ENCODE measurements at places on chromosomes 7 and 10.

- no peak for DNase-seq
- no peak overlapping the region for H3K27ac ChIP-seq
- no peaks in the 10 kb centered on the region for H3K27me3 ChIP-seq
- no peaks in the 10 kb centered on the region for H3K4me1 ChIP-seq
- no peaks in the 10 kb centered on the region for H3K36me3 ChIP-seq
Observed at GRCh38 chr10:61779276-61779675, 116.5 kb downstream of the CABCOCO1 start.

- no peak for DNase-seq
- H3K4me3 ChIP-seq, result no peak overlapping the region
- peaks cover 9% of the 10 kb centered on the region for H3K36me3 ChIP-seq
- H3K27ac ChIP-seq, result no peak overlapping the region
- H3K27me3 ChIP-seq, result no peaks in the 10 kb centered on the region
Observed at GRCh38 chr10:132644527-132645246, 107.1 kb downstream of the INPP5A start.

DNA sequence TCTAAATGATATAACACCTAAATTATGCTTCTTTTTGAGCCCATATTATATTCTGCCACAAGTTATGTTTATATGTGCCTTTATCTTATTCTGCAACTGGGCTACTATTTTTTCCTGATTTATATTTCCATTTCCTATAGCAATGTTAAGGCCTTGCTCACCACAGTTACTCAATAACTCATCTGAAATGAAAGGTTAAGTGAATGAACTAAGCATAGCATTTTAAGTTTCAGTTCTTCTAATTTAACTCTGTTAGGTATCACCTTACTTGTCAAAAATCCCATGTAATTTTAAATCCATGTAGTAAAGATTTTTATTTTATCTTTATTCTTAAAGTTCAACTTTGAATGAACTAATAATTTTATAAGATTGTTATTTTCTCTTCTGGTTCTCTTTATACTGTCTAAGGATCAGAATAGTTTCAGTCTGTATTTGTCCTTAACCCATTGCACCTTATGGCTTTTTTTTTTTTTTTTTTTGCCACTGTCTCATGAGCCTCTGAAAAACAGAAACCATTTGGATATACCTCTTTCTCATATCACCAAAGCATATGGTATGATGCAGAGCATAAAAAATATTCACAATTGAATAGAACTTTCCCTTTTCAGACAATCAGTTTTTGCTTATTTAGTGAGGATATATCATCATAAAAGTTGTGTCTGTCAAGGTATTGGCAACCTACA, 301.8 kb upstream of the ZWINT start:
- H3K4me3 ChIP-seq, result no peak overlapping the region
- no peak overlapping the region for H3K27ac ChIP-seq
- DNase-seq, result no peak

- H3K4me1 ChIP-seq, result no peaks in the 10 kb centered on the region
- H3K36me3 ChIP-seq, result no peaks in the 10 kb centered on the region
- DNase-seq, result no peak
- no peak overlapping the region for H3K27ac ChIP-seq
- no peak overlapping the region for H3K4me3 ChIP-seq
- no peaks in the 10 kb centered on the region for H3K27me3 ChIP-seq
Observed at GRCh38 chr10:111221682-111222480, 145.1 kb downstream of the ADRA2A start.

- no peaks in the 10 kb centered on the region for H3K27me3 ChIP-seq
- H3K36me3 ChIP-seq, result no peaks in the 10 kb centered on the region
- no peak overlapping the region for H3K4me3 ChIP-seq
- no peak overlapping the region for H3K27ac ChIP-seq
- DNase-seq, result no peak
Observed at GRCh38 chr7:69217516-69218350, 380.5 kb upstream of the AUTS2 start.

DNA sequence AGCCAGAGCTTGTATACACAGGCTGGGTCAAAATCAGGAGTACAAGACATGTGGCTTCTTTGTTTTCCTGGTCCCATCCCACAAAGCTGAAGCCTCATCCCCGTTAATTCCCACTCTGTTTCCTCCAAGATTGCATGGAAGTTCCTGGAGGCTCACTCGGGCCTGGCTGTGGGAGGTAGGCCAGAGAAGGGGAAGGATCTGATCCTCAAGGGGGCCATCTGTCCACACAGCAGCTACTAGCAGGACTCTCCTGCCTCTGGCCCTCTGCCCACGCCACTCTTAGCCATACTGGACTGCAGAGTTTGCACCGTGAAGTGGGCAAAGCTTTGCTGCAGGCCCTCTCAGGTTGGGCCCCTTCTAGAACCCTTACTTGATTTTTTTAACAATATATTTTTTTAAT, 160.6 kb downstream of the FGFR2 start:
- no peaks in the 10 kb centered on the region for H3K4me1 ChIP-seq
- H3K36me3 ChIP-seq, result no peaks in the 10 kb centered on the region
- DNase-seq, result peak; percentile 70
- no peaks in the 10 kb centered on the region for H3K27me3 ChIP-seq
- H3K4me3 ChIP-seq, result no peak overlapping the region

DNA sequence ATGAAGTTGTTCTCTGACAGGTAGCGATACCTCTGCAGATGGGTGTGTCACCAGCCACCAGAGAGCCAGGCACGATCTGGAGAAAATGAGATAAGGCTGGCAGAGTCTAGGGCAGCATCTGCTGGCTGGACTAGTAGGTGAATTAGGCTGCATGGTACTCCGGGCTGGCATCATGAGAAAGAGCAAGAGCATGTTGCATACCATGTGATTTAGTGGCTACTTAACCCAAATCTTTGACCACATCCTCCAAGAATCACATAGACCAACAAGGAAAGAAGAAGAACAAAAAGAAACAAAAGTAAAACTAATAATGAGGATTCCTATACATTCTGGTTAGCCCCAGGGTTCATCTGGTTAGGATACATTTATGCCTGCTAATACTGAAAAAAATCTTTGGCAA, 23.4 kb upstream of the FAM170B start:
- DNase-seq, result no peak
- no peaks in the 10 kb centered on the region for H3K36me3 ChIP-seq
- H3K27ac ChIP-seq, result no peak overlapping the region
- no peaks in the 10 kb centered on the region for H3K27me3 ChIP-seq
- H3K4me1 ChIP-seq, result no peaks in the 10 kb centered on the region

DNA sequence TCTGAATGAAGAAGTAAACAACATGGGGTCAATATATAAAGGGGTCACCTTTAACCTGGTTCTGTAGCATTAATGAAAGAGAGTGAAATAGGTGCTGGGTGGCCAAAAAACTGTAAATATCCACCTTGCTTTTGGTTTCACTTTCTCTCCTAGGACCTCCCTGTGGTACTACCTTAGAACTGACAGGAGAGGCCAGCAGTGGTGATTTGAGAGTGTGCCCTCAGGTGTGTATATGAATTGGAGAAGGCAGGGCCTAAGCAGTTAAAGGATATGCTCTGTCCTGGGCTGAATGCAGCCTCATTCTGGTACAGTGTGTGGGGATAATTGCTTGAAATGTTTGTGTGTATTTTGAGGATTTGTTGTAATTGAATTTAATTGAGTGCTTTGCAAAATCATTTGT, 62.0 kb downstream of the BBS9 start:
- H3K27ac ChIP-seq, result no peak overlapping the region
- no peaks in the 10 kb centered on the region for H3K36me3 ChIP-seq
- DNase-seq, result peak; percentile 21
- H3K4me3 ChIP-seq, result no peak overlapping the region
- H3K4me1 ChIP-seq, result no peaks in the 10 kb centered on the region

GRCh38 chr7:23889566-23889965, 179.5 kb downstream of the STK31 start:
- H3K4me1 ChIP-seq, result no peaks in the 10 kb centered on the region
- H3K27ac ChIP-seq, result no peak overlapping the region
- no peaks in the 10 kb centered on the region for H3K36me3 ChIP-seq

Data from upper lobe of left lung (tissue), 6 donors.